Activated T-cell treated with anti-CD3 and anti-CD28 coated beads for 1 hour (primary cell): ENCODE measurements at places on chromosomes 12 and 14.

DNA sequence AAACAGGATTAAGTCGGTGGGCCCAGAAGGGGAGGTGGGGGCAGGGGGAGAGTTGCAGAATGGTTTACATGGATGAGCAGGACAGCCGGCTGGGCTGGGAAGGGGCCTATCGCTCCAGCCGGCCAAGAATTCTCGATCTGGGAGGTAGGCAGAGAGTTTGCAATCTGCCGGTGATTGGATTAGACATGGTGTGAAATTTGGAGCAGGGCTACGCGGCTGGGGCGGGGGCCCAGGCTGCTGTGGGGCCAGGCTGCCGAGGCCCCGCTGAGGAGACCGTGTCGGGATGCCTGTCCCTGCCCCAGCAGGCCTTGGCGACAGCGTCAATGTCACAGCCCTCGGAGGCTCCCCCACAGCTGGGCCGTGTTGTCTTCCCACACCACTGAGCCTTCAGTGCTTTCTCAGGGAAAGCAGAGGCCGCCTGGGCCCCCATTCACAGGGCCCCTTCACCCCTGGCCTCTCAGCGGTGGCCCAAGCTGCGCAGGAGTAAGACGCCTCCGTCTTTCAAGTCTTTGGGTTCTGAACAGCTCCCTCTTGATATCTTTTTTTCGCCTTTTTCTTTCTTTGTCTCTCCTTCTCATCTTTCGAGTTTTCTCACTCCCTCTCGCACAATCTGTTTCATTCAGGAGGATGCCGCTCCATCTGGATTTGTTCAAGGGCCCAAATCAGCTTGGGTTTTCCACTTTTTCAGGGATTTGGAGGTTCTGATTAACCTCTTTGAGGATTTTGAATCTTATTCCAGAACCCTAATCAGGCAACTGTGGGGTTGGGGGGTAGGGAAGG is 117.5 kb upstream of the PARP11 start:
- DNase-seq: no peak

DNA sequence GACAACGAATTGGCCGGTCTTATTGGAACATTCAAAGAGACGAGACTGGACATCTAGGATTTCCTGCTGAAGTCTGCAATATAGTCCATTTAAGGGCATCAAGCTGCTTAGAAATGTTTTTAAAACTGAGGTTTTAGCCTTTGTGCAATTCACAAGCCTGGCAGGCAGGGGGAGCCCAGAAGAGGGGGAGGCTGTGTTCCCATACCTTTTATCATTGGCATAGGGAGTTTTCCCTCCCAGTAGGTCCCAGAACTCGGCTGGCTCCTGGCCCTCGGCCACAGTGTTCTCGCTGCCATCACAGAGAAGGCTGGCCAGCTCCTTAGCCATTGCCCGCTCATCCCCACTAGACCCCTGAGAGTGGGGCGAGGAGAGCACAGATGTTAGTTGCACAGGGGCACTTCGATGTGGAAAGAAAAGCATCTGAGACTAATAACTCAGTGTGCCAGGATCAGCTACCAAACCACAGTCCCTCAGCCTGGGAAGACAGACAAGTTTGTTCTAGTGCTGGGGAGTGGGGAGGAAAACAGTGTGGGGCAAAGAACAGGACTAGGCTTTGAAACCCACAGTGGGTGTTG is 15.1 kb downstream of the AVIL start:
- DNase-seq: no peak

GRCh38 chr12:56631790-56632700 is 1.9 kb upstream of the BAZ2A start:
- DNase-seq: peak; percentile 33

GRCh38 chr12:105713606-105714305 is 383.3 kb downstream of the C12orf75 start:
- no peak for DNase-seq

DNA sequence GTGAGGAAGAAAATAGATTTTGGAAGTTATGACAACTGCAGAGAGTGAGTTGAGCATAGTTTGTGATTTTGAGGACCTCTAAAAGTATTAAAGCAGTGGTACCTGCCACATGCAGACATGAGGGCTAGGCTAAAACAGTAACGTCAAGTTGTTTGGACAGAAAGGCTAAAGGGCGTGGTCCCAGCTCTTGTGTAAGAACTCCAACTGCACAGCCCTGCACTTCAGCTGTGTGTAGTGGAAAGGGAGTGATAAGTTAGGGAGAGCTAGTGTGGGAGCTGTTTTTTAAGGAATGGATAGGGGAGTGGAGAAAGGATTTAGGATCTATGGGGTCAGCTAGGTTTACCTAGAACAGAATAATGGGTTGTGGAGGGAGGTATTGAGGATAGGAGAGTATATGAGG is 39.5 kb downstream of the TESPA1 start:
- no peak for DNase-seq

- peak; percentile 84 for DNase-seq
Measured at GRCh38 chr14:24271134-24271833, at the start of gene RABGGTA. Gene RABGGTA (minus strand): TSS chr14:24271597. CDS start chr14:24271115, 482 bp downstream.
